Large intestine (tissue), 12 donors: ENCODE measurements at places on chromosomes 1 and 21.

DNA sequence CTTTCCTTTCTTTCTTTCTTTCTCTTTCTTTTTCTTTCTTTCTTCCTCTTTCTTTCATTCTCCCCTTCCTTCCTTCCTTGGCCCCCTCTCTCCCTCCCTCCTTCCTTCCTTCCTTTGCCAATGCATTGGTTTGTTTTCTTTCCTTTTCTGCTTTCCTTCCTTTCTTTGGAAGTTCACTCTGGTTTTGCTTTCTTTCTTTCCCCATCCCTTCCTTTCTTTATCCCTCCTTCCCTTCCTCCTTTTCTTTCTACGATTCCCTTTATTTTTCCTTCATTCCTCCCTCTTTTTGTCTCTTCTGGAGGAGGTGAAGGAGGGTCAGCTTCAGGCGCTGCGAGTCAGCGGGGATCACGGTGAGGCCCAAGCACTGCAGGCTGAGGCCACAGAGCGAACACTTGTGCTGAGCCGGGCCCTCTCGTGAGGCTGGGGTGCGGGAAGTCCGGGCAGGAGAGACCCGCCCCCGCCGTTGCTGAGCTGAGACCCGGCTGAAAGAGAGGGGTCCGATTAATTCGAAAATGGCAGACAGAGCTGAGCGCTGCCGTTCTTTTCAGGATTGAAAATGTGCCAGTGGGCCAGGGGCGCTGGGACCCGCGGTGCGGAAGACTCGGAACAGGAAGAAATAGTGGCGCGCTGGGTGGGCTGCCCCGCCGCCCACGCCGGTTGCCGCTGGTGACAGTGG, 1.5 kb downstream of the SIM2 start:
- no peak for DNase-seq

DNA sequence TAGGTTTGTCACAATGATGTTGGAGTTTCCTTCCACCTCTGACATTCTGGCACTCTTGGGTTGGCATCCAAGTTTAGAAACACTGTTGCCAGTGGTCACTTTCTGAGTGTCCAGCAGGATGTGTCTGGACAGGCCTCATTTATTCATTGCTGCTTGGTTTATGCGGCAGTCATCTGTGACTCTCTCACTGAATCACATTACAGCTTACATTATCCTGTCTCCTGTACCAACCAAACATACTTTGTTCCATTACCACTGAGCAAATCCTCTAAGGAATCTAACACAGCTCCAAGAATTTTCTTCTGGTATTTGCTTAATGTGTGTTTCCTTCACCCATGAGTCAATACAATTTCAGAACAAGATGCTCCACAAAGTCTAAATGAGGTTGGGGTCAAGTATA, 19.9 kb downstream of the SGIP1 start:
- no peak for DNase-seq

GRCh38 chr1:198024782-198025181, 107.6 kb downstream of the LHX9 start:
- no peak for DNase-seq

- DNase-seq: no peak
Observed at GRCh38 chr1:185377831-185378230, 60.8 kb upstream of the IVNS1ABP start.

GRCh38 chr1:228337031-228337564, 69.5 kb downstream of the TRIM11 start:
- DNase-seq: no peak
